Activated T-cell treated with anti-CD3 and anti-CD28 coated beads for 4 hours (primary cell): ENCODE measurements at places on chromosomes 11 and 22.

DNA sequence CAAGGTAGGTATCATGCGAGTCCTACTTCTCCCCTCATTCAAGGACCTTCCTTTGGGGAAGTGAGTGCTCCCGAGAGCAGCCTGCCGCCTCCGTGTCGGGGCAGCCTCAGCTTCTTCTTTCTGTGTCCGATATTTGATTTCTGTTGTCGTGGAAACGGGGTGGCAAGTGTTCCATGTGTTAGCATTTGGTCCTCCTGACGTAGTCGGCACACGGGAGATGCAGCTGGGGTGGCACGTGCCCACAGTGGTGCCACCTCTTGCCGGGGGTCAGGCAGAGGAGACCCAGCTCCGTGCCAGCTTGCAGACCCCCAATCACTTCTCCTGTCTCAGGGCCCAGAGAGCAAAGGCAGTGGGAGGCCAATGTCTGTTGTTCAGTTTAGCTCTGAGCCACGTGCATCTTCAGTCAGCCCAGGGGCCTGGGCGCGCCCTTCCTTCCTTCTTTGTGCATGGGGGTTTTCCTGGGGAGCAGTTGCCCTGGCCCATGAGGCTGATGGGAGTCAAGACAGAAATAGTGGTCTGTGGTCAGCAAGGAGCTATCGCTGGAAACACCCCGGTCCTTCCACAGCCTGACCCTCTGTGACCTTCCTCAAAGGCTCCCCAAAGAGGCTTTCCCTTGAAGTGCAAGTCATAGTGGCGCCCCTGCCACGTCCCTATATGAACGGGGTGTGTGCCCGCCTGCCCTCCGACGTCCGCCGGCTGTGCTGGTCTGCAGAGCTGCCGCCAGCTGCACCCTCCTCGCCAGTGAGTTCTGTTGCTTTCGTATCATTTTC lies 44.5 kb downstream of the PARVB start:
- no peak for DNase-seq

DNA sequence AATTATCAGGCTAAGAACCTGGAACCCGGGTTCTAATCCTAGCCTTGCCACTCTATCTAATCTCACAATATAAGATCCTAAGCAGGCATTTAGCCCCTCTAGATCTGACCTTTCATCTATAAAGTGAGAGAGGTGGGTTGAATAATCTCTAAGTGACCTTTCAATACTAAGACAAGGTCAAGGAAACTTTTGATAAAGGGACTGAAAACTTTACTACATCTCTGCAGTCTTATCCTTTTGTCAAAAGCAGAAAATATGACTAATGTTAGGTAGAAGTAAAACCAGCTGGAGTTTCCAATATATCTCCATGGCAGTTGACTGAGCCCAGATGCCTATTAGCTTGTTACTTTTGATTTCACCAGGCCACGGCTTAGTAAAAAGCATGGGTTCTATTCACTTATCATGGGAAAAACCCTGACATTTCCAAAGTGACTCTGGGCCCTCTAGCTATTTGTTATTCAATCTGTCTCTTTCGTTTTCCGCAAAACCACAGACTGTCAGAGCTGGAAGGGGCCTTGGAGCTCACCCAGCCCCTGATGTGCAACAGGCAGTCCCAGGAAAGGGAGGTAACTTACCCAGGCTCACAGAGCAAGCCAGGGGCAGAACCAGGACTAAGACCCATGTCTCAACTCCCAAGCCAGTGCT lies 75.8 kb downstream of the RAB30 start:
- DNase-seq, result no peak

- no peak for DNase-seq
Measured at GRCh38 chr11:97107604-97108003, 717.8 kb downstream of the JRKL start.

- no peak for DNase-seq
Measured at GRCh38 chr11:7672960-7673723, at the start of gene CYB5R2. TSS of gene CYB5R2 (minus strand) at chr11:7673500. CDS start at chr11:7672825, 675 bp downstream.

DNA sequence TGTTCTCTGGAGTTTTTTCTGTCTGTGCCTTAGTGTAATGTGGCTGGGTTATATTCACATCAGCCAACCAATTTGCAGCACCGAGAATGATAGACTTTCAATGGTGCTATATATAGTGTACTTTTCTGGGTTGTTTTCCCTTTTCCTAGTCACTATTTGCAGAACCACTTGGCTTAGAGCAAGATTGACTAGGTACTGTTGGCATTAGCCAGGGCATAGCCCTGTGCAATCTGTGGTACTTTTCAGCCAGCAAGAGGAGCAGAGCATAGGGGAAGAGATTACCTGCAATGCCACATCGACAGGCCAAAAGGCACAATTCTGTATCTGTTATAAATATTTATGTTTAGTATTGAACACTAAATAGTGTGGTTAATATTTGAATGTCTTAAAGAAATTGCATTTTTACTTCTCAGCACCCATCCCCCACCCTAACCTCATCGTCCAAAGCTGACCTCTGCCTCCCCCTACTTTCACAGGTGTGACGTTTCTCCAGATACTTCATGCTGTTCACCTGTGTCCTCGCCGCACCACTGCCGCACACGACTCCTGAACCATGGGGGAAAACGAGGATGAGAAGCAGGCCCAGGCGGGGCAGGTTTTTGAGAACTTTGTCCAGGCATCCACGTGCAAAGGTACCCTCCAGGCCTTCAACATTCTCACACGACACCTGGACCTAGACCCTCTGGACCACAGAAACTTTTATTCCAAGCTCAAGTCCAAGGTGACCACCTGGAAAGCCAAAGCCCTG lies 51.4 kb downstream of the MICAL2 start:
- DNase-seq, result no peak

DNA sequence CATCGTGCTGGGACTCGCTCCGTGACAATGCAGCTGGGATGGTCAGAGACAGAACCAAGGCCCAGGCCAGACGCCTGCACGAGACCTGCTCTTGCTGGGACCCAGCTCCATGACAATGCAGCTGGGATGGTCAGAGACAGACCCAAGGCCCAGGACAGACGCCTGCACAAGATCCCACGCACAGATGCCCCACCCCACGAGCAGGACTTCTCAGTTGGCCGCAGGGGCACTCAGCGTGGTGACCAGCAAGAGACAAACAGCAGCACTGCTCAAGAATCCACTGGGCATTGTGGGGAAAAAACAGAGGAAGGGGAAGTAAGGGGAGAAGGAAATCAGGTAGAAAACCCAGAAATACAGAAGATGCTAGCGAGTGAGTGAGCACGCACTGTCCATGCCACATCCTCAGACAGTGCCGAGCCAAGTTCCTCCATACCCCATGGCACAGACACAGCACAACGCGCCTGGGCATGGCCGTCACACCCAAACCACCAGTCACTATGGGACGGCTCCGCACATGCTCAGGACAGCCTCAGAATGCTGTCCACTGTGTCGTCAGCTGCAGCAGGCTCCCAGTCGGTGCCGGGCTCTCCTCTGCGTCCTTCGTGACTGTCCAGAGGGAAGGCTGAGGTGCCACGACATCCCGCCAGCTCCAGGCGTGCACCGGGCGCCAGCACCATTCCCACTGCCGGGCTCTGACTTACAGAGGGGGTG lies 44.5 kb downstream of the BRD1 start:
- DNase-seq, result no peak

GRCh38 chr11:33941637-33942160 lies 49.8 kb upstream of the LMO2 start:
- DNase-seq, result no peak
